ENCODE measurements at places on chromosomes 4 and X. TPM values are rescaled to one million over a fixed set of nuclear protein-coding genes. Genes with fewer than 3 reads are reported as not detected.
A peak's percentile ranks its signal among the peaks of the same experiment; 100 is the strongest.

GRCh38 chr4:147736458-147736857 lies 4.6 kb downstream of the ARHGAP10 start:
- H3K4me1 ChIP-seq, result peaks cover 45% of the 10 kb centered on the region
- H3K27ac ChIP-seq, result no peak overlapping the region
- no peaks in the 10 kb centered on the region for H3K36me3 ChIP-seq
- no peaks in the 10 kb centered on the region for H3K27me3 ChIP-seq
- peak overlapping the region; percentile 14 for H3K4me3 ChIP-seq

- no peak overlapping the region for H3K4me3 ChIP-seq
- H3K36me3 ChIP-seq, result no peaks in the 10 kb centered on the region
- no peaks in the 10 kb centered on the region for H3K4me1 ChIP-seq
- H3K27ac ChIP-seq, result no peak overlapping the region
Measured at GRCh38 chrX:16702700-16703599, 9.5 kb downstream of the CTPS2 start.

The SLC49A3 gene
- total RNA-seq, result 5.5 TPM

GRCh38 chr4:125689805-125690204 lies 375.1 kb downstream of the FAT4 start:
- H3K4me1 ChIP-seq, result no peaks in the 10 kb centered on the region
- no peak for DNase-seq
- no peak overlapping the region for H3K27ac ChIP-seq
- H3K36me3 ChIP-seq, result no peaks in the 10 kb centered on the region

- peaks cover 11% of the 10 kb centered on the region for H3K4me1 ChIP-seq
- no peaks in the 10 kb centered on the region for H3K27me3 ChIP-seq
- no peaks in the 10 kb centered on the region for H3K36me3 ChIP-seq
- no peak overlapping the region for H3K27ac ChIP-seq
- no peak for DNase-seq
- H3K4me3 ChIP-seq, result no peak overlapping the region
Measured at GRCh38 chrX:19624739-19625138, 109.4 kb upstream of the MAP3K15 start.

The TMPRSS11A gene
- total RNA-seq, result not detected

GRCh38 chr4:42216664-42217063 lies 64.2 kb upstream of the BEND4 start:
- no peak overlapping the region for H3K4me3 ChIP-seq
- H3K36me3 ChIP-seq, result no peaks in the 10 kb centered on the region
- H3K27ac ChIP-seq, result no peak overlapping the region
- H3K27me3 ChIP-seq, result no peaks in the 10 kb centered on the region

Data from HCT116 (cell line).